ENCODE measurements at places on chromosomes 5 and 9.

GRCh38 chr5:132011622-132012343 lies at the start of gene ACSL6:
Gene ACSL6 (minus strand): TSS chr5:132011658. CDS start chr5:132011553, 105 bp downstream.
- peak; percentile 12 for DNase-seq

GRCh38 chr5:173242079-173242478 lies 7.1 kb upstream of the NKX2-5 start:
- no peak for DNase-seq

- no peak for DNase-seq
These were observed 273.2 kb upstream of the PAPPA start for GRCh38 chr9:115880221-115880885.

DNA sequence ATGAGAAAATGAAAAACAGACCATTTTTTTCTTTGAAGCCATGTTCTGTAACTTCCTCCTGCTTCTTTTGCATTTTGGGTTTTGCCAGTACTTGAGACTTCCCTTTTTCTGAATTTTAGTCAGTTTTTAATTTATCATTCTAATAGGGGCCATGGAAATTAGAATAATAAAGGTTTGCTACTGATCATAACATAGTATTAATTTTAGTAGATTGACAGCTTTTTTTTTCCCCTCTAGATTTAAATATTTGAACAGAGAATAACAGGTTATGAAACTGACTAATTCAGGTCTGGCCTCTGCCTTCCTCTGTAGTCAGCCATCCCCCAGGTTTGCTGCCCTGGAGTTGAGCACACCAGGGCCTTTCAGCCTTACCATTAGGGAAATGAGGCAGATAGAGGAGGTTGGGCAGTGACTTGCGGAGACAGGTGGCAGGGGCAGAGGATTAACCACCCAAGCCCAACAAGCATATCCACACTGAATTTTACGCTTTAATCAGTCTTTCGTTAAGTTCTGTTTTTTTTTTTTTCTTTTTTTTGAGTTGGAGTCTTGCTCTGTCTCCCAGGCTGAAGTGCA lies 80.1 kb upstream of the TNFAIP8 start:
- DNase-seq: no peak

DNA sequence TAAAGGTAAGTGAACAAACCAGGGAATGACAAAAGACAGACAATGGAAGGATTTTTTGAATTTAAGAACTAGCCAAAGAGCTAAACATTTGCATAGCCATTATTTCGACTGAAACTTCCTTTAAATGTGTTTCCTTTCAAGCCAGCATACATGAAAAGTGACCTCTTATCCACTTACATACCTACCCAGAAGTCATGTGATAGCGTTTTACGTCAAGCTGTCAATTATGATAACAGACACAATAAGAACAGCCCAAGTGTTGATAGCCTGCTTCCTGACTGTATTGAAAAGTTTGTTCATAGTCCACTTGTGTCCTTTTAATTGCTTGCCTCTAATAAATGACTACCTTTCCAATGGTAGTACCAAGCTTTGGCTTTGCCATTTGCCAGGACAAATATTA lies 206.0 kb downstream of the NFIB start:
- DNase-seq: no peak

Data from activated CD4-positive, CD25-positive, alpha-beta regulatory T cell (primary cell).